ACHN (cell line): ENCODE measurements at places on chromosomes 12 and 14.
A peak's percentile ranks its signal among the peaks of the same experiment; 100 is the strongest.

GRCh38 chr12:53726341-53726740 is 911 bp downstream of the CALCOCO1 start:
- DNase-seq = no peak

- DNase-seq = no peak
These were observed 47.1 kb upstream of the KICS2 start for GRCh38 chr12:64269161-64269560.

DNA sequence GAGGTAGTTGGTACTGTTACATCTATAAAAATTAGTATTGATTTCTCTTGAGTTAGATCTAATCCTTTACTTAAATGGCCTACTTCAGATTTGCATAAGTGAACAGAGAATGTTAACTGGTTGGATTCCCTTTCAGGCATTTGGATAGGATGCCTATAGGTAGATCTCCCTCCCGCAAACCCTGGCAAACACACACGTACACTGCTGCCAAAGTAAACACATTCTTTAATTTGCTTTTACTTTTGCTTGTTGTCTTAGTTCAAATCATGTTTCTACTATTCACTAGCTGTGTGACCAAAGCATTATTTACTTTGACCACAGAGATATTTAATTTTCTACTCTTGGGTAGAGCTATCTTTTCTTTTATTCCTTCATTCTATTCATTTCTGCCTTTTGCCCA is 936.1 kb upstream of the FBXO33 start:
- DNase-seq = no peak

- no peak for DNase-seq
These were observed 635.5 kb downstream of the KCNH5 start for GRCh38 chr14:62409626-62410300.

- no peak for DNase-seq
These were observed 78.0 kb upstream of the SSTR1 start for GRCh38 chr14:38129705-38130104.

GRCh38 chr12:38155526-38156496 is 160.8 kb upstream of the ALG10B start:
- no peak for DNase-seq

- DNase-seq = no peak
These were observed 25.8 kb upstream of the CNOT2 start for GRCh38 chr12:70217416-70217815.

DNA sequence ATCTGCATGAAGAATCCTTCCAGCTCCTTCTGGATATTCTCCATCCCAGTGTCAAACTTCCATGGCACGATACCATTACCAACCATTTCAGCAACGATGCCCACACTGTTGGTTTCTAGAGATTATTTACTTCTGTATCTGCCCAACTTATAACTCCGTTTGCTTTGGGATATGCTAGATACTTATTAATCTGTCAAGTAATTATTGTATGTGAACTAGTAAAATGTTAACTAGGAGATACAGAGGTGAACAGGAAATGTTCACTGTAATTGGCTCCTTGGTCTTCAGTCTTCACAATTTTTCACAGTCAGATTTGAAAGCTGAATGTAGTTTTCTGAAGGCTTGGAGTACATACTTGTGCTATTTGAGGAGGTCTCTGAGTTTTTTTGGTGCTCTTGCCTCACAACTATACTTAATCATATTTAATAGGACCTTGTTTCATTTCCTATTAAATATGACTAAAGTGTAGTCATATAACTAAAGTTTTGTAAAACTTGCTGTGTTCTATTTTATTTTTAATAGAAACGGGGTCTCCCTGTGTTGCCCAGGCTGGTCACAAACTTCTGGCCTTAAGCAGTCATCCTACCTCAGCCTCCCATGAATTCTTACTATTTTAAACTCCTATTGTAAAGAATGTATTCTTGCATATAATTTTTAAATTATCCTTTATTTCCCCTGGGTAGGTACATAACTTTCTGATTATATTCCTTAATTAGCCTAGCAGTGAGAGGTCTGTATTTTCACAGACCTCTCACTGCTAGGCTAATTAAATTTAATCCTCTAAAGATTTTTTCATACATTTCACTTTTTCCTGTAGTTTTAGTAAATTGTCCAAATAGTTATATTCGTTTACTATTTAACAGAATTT is 79.7 kb downstream of the FGD4 start:
- DNase-seq = peak; percentile 78

DNA sequence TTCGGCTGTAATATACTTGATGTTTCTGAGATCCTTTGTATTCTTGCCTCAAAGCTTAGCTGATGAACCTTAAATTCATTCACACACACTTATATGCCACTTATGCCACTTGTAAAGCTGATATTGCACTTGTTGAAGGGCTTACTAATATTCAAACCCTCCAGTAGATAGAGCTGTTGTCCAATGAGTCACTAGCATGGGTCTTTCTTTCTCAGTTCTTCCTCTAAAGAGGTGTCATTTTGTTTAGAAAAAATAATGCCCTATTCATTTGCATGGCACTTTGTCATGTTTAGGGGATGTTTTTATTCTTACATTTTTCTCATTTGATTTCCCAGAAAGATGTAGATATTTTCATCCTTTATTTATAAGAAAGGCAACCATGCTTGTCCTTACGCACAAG is 56.4 kb downstream of the MON2 start:
- peak; percentile 39 for DNase-seq

DNA sequence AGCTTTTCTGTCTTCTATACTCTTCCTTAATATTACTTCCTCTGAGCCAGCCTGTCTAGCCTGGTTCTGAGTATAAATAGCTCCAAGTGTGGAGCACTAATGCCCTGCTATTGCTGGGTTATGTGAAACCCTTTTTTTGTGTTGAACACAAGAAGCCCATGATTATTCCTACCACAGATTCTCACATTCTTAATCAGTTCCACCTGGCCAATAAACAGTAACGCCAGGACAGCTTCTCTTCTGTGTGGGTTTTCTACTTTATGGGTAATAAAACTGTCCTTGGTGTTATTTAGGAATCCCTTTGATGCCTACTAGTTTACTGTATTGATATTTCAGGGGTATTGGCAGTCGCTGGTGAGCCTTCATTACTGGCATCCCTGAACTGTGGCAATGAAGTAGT is 48.9 kb upstream of the LRIG3 start:
- DNase-seq = no peak

- no peak for DNase-seq
These were observed 43.3 kb downstream of the DEGS2 start for GRCh38 chr14:100116134-100116533.

- DNase-seq = no peak
These were observed 22.3 kb downstream of the SNW1 start for GRCh38 chr14:77738559-77739250.

- DNase-seq = peak; percentile 87
These were observed 138.0 kb downstream of the ASCL4 start for GRCh38 chr12:107912421-107913004.

GRCh38 chr12:110079477-110080400 is 31.4 kb upstream of the C12orf76 start:
- DNase-seq = no peak

DNA sequence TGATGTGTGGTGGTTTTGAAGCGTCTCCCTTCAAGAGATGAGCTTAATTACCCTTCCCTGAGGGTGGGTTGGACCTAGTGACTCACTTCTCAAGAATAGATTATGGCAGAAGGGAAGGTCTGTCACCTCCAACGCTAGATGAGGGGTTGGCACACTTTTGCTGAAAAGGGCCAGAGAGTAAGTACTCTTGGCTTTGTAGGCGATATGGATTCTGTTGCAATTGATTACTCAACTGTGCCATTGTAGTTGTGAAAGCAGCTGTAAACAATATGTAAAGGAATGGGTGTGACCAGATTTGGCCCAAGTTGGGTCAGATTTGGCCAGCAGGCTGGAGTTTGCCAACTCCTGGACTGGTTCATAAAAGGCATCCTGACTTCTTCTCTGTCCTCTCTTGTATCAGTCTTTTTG is 53.3 kb downstream of the SMIM41 start:
- DNase-seq = no peak

DNA sequence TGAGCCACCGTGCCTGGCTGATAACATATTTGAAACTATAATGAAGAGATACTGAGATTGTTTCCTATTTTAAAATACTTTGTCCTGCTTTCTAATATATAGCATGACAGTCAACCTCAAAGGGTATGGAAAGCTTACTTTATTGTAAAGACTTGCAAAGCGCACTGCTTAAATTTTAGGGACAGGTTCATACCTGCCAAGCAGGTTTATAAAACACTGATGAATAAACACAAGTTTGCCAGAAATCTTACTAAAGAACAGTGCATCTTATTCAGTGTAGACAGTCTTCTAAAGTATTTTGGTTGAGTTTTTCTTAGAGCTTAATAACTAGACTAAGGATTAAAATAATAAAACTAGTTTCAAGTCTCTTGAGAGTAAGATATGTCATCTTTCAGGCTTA is 4.8 kb downstream of the C12orf71 start:
- DNase-seq = no peak

- no peak for DNase-seq
These were observed 451.4 kb upstream of the PDE3A start for GRCh38 chr12:19916974-19917373.

GRCh38 chr14:92484132-92484823 is 29.3 kb upstream of the RIN3 start:
- no peak for DNase-seq

- no peak for DNase-seq
These were observed 31.9 kb downstream of the ERG28 start for GRCh38 chr14:75628816-75629215.

DNA sequence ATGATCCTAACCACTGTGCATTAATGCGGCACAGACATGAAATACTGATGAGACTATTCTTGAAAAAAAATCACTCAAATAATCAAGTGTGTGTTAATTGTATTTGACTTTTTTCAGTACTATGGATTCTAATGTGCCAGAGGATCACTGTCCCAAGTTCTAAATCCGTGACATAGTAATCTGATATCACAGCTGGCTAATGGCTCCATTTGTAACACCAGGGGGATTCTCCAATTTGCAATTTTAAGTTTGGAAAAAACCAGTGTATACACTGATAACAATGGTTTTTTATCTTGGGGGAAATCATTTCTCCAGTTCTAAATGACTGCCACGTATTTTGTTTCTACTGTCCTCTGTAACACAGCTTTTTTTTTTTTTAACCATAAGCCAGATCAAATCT is 33.0 kb downstream of the MPHOSPH9 start:
- DNase-seq = no peak

- no peak for DNase-seq
These were observed 4.6 kb upstream of the OTUB2 start for GRCh38 chr14:94021416-94022157.

GRCh38 chr12:70948236-70948975 is 27.9 kb upstream of the PTPRR start:
- no peak for DNase-seq

DNA sequence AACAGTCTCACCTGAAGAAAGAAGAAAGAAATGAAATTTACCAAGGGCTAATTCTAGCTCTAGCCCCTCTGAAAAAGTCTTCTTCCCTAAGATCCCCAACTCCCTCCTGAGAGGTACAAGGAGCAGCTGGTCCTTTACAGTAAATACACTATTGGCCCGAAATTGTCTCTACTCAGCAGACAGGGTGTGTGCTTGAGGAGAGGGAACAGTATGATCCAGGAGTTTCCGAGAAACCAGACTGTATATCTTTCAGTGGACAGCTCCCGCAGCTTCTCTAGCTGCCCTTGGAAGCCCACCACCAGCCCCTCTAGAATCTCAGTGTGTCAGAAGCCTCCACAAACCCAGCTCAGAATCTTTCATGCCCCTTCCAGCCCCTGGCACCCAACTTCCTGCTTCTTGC is 8.1 kb downstream of the GPR84 start:
- no peak for DNase-seq

DNA sequence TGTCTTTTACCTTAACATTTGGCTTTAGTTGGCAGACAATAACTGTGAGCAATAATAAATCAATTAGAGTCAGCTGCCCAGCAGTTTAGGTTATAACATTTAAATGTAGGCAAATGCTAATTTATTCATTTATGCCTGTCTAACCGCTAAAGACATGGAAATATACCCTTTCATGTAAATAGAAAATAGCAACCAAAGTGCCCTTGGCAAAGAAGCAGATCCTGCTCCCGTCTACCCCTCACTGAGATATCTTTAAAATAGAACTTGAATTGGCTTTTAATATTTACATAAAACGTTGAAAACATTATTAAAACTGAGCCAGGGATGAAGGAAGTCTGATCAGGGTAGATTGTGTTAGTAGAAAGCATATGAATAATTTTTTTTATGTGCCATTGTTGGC is 67.3 kb downstream of the ATP23 start:
- DNase-seq = no peak

GRCh38 chr14:55053500-55053899 is 2.1 kb downstream of the MAPK1IP1L start:
- DNase-seq = no peak

GRCh38 chr14:21476523-21476924 is 235 bp downstream of the RAB2B start:
- DNase-seq = peak; percentile 78

- no peak for DNase-seq
These were observed 92.3 kb downstream of the FOXN3 start for GRCh38 chr14:89324501-89325298.
